ENCODE measurements at places on chromosomes 3 and 15.

- DNase-seq, result no peak
Observed at GRCh38 chr3:101512396-101512645, 691 bp downstream of the SENP7 start.

DNA sequence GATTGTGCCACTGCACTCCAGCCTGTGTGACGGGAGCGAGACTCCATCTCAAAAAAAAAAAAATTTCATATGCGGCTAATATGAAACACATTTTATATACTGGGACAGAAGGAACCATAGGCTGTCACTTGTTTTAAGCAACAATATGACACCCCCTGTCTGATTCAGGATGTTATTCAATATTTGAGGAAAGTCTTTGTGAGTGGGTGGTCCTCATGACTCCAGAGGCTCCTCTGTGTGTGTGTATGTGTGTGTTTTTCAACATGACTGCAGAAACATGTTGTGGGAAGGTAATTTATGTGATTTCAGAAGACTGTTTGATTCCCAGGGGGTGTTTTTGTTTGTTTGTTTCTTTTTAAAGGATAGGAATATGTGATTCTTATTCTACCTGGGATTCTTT is 32.8 kb downstream of the MAP2K1 start:
- DNase-seq, result no peak

- DNase-seq, result no peak
Observed at GRCh38 chr3:100075851-100076730, 38.2 kb downstream of the FILIP1L start.

DNA sequence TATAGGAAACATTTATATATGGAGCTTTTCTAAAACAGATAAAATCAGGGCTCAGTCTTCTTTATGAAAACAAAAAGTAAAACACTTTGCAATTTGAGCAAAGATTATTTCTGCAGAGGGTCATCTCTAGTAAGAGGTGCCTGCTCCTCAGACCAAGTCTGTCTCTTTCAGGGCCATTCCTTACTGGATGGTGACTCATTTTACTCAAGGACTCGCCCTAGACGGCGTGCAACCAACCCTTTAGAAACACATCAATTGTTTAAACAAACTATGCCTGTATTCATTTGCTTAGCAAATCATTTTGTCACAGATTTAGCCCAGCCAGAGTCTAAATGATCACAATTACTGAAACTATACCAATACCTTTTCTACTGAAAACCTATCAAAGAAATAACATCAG is 242.8 kb upstream of the ICE2 start:
- no peak for DNase-seq

DNA sequence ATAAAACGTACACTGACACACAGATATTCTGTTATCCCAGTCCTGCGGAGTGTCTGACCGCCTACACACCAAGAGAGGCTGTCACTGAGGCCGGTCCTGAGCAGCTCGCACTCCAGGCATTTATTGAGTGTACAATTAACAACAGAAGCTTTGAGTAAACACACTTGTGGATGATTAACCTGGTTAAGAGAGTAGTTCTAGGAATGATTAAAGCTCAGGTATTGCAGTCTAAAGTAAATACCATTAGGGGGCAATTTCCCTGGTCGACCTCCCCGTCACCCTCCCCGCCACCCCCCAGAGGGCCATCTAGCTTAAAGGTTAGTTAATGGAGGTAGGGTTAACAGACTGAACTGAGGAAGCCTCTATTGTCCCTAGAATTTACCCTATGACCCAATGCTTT is 1278.5 kb downstream of the NSUN3 start:
- no peak for DNase-seq

- no peak for DNase-seq
Observed at GRCh38 chr3:45884368-45885201, 1.8 kb upstream of the CCR9 start.

GRCh38 chr3:20190991-20191390 is 5.0 kb upstream of the SGO1 start:
- no peak for DNase-seq

DNA sequence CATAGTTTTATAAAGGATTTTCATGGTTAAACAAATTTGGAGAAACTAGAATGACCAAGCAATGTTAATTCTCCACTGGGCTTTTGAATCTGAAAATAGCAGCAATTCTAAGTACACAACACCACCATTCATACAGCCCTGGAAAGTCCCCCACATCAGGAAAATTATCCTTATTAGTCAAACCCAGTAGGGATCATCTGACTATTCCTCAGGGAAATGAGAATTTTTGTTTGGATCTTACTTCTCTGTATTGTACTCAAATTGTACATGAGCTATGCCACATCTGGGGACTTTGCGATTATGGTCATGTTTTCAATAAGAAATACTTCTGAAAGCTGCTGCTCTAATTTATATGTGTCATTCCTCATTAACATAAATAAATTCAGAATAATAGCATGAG is 46.0 kb downstream of the RARB start:
- DNase-seq, result no peak

DNA sequence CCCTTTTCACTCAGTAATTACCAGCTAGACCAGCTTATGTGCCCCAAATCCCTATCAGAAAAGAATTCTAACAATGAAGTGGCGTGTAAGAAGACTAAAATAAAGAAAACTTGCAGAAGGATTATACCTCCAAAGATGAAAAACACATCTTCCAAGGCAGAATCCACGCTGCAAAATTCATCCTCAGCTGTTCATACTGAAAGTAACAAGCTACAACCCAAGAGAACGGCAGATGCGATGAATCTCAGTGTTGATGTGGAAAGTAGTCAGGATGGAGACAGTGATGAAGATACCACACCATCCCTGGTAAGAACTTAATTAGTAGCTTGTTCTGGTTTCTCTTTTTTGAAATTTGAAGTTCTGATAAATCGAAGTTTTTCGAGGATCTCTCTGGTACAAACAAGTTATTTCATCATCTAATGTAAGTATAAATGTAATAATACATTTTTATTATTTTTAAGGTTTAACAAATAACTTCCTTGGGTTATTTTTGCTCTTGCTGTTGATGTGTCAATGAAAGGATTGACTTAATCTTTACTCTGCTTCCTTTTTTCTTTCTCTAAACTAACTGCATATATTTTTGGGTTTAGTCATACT is 1.4 kb downstream of the WDR76 start:
- no peak for DNase-seq

GRCh38 chr3:152403632-152404066 is 134.9 kb downstream of the MBNL1 start:
- no peak for DNase-seq

DNA sequence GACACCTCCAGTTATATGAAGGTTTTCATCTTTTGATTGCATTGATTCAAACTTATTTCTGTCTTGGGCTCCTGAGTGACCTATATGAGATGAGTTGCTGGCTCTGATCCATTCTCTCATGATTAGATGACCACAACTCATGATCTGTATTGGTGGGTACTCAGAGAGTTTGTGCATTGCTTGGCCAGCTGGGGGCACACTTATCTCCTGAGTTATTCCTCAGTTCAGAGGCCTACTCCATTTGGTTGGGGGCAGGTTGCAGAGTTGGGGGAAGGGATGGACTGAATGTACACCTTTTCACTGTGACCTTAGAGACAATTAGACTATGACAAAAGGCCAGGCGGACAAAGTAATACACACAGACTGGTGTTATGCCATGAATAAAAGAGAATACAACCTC is 166.2 kb upstream of the SEMA6D start:
- no peak for DNase-seq

DNA sequence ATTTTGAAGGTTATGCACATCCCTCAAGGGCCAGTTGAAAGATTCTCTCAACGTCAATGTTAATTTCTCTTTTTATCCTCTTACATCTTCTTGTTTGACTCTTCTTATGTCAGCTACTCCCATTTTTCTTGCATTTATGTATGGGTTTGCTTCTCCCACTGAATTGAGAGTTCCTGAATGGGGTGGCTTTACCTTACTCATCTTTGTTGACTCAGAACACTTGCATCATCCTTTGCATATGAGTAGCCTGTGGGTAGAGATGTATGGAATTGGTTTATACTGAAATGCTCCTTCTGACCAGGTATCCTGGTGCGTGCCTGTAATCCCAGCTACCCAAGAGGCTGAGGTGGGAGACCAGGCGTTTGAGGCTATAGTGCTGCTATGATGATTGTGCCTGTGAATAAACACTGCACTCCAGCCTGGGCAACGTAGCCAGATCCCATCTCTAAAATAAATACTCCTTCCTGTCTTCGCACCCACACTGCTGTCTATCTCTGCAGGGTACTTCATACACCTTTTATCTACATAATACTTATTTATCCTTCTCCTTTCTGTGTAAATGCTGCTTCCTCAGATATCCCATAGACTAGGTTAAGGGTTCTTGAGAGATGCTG is 123.6 kb upstream of the DPH6 start:
- DNase-seq, result no peak

DNA sequence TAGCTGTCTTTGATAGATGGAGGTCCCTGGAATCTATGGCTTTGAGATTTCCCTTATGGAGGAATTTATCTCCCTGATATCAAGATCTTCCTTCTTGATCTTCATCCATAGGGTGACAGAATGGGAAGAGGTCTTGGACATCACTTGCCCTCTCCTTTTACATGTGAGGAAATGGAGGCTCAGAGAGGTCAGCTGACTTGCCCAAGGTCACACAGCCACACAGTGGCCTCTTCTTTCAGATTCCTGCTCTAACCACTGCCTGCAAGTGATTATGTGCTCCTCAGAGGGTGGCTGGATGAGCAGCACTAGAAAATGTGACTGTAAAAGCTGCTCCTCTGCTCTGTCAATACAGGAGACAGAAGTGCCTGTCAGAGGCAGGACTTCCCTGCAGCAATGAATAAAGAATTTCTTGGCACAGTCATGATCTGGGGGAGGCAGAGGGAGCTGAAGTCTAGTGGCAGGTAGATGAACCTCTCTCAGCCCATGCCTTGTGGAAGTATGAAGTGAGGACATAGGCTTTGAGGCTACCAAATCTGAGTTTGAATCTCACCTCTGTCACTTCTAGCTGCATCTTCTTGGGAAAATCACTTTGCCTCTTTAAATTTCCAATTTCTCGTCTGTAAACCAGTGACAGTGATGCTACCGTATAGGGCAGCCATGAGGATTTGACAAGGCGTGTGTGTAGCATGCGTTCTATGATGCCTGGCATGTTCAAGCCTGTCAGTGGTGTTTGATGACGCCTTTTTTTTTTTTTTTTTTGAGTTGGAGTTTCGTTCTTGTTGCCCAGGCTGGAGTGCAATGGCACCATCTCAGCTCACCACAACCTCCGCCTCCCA is 12.0 kb downstream of the SSUH2 start:
- no peak for DNase-seq

DNA sequence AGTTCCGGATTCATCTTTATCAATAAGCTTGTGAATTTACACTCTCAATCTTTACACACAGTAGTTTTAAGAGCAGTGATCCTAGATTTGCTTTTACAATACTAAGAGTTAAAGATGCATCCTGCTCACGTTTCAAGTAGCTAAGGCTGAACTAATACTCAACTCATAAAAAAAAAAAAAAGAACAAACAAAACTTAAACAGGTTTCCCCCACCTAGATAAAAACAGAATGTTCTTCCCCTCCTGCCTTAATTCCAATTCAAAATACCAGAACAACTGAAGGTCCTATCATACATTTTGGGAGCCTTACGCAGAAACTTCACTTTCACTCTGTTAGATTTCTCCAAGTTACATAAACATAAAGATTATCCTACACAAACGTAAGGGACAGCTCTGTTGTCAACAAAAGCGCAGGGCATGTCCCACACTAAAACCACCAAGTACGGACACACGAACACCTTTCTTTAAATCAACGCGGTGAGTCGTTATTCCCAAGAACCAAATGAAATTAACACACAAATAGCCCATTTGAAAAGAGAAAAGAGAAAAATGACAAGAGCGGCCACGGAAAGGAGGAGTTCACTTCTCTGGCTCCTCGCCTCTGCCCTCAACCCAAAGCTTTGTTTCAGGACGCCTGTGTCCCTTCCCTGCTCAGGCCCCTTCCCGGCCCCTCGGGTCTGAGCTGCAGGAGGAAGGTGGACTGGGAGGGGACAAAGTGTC is 941 bp downstream of the CBLB start:
- DNase-seq, result no peak

GRCh38 chr15:80441714-80442113 is 37.5 kb downstream of the ARNT2 start:
- no peak for DNase-seq

GRCh38 chr15:70128414-70129140 is 30.9 kb upstream of the TLE3 start:
- DNase-seq, result no peak

DNA sequence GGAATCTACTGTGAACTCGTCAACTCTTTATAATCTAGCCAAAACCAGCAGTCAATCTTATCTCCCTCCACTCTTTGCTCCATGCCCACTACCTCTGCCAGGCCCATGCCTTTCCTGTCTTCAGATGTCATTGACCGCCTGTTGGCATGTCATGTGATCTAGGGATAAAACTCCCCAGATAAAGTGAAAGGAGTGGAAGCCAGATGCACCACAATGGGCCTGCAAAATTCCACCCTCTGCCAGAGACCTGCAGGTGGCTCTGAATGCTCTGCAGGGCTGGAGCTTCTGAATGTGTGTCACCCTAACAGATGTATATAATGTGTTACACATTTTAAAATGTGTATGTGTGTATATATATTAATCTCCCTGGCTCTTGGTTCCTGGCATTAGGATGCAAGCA is 2.3 kb upstream of the CCR3 start:
- no peak for DNase-seq

- DNase-seq, result no peak
Observed at GRCh38 chr3:9951598-9951961, 628 bp downstream of the PRRT3 start.

- DNase-seq, result no peak
Observed at GRCh38 chr15:82845686-82846085, 36.3 kb downstream of the WHAMM start.

- no peak for DNase-seq
Observed at GRCh38 chr3:43732747-43733425, 42.1 kb downstream of the ABHD5 start.

DNA sequence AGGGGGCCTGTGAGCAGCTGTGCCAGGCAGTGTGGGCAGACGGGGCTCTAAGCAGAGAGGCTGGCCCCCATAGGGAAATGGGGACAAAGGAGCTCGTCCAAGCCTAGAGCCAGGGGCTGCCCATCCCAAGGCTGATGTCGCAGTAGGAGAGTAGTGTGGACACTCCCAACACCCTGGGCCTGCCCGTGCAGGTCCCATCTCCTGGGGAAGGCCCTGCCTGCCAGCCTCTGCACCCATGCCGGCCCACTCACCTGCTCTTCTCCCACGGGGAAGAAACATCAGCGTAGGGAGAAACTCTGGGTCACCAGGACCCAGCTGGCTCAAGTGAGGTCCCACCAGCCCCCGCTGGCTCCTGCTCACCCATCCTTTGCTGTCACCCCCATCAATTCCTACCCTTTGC is 10.7 kb upstream of the DUSP7 start:
- DNase-seq, result no peak

DNA sequence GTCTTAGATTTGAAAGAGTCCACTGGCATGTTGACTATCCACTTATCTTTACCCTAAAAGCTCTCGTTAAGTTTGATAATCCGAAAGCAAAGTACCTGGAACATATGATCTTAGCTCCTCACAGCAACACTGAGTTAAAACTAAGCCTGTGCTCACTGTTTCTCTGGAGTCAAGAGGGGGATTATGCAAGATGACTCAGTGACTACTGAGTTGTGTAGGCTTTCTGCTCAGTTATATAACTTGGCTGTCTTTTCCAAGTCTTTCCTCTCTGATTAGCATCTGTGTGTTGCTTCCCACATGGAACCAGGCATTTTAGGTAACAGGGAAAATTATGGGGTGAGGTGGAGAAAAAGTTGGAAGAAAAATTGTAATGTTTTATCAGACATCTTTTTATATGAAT is 31.2 kb upstream of the MYO5C start:
- DNase-seq, result no peak

All from esophagus squamous epithelium (tissue), 5 donors.